Fibroblast of villous mesenchyme (primary cell): ENCODE measurements at places on chromosomes 11 and 22.

DNA sequence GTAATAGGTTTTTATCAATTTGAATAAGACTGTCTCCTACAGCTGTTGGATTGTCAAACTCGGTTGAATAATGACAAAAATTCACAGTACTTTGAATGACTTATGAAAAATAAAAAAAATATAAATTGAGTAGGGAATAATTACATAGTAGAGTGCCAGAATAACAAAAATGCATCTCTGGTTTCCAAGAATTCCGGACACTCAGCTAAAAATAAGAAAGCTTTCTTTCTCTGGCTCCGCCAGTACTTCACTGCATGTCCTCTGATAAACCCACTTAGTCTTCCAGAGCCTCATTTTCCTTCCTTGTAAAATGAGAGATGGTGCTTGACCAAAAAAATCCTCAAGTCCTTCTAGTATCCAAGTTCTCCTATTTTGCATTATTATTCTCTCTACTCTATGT is 374.6 kb upstream of the LUZP2 start:
- DNase-seq, result no peak

GRCh38 chr22:39472570-39473556 is 16.1 kb downstream of the MGAT3 start:
- DNase-seq, result peak; percentile 88

DNA sequence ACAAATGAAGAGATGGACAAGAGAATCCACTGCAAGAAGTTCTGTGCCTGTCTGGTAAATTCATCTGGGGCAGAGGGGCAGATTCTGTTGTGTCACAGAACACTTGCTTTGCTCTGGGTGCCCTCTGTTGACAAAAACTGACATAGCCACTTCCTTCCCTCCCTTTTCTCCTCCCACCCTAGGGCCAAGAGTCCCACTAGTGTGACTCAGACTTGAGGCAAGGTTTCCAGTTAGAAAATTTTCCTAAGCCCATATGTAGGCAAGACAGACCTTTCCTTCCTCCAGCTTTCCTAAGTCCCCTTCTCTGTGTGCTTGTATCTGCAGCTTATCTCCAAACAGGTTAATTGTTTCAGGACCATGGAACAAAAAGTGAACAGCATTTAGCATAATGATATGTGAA is 106.8 kb downstream of the RBFOX2 start:
- DNase-seq, result peak; percentile 94

- no peak for DNase-seq
These were observed 776.4 kb downstream of the LRRC4C start for GRCh38 chr11:40683010-40683409.

- no peak for DNase-seq
These were observed 480 bp downstream of the TRIM34 start for GRCh38 chr11:5625281-5625680.

GRCh38 chr11:125262830-125263218 is 98.3 kb downstream of the PKNOX2 start:
- no peak for DNase-seq

- DNase-seq, result no peak
These were observed 11.0 kb upstream of the EHF start for GRCh38 chr11:34609850-34610249.

DNA sequence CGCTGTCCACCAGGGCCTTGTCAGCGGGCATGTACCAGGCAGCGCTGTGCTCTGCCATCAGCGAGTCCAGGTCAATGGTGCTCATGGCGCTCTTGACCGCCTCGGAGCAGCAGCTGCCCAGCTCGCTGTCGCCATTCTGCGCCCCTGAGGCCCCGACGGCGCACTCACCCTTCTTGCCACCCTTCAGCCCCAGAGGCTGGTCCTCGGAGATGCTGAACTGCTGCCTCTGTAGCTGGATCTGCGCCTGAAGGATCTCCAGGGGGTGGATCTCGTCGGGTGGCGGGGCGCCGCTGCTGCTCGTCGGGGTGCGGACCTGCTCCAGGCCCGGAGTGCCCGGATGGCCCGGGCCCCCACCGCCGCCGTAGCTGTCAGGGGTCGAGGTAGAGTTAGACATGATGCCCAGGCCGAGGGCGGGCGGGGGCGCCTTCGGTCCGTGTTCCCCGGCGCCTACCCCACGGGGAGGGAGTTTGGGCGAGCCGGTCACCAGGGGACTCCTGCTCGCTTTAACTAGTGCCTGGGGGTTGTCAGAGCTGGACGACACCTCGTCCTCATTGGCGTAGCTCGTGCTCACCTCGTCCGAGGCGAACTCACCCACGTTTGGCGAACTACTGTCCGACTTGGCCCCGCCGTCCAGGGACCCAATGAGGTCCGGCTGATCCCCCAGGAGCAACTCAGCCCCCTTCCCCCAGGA is 4.6 kb downstream of the MN1 start:
- DNase-seq, result no peak

- DNase-seq, result no peak
These were observed 323.3 kb downstream of the TENM4 start for GRCh38 chr11:79117488-79117887.

GRCh38 chr22:47616396-47617020 is 854.1 kb downstream of the TBC1D22A start:
- no peak for DNase-seq

DNA sequence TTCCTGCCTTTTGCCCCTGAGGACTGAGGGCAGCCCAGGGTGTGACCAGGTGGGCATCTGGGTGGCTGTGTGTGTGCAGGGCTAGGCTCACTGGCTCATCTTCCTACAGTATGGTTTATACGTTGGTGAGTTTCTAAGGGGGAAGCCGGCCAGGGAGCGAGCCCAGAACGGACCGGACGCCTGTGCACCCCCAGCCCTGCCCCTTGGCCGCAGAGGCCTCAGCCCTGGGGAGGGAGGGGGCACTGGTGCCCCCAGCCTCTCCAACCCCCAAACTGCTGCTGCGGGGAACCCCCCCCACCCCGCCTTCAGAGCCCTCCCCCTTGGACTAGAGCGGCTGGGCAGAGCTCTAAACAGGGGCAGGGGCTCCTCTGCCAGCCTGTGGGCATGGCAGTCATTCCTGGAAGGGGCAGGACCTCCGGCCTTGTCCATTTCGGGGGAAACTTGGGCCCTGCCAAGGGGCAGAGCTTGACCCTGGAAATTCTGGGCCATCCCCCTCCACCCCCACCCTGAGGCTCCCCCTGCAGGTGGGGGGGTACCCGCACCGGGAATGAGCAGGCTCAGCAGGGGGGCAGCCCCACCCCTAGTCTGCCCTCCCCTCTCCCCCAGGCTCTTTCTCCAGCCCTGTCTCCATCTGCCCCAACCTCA is 5.4 kb downstream of the YIF1A start:
- no peak for DNase-seq
